ENCODE measurements at places on chromosomes 12 and 14.

DNA sequence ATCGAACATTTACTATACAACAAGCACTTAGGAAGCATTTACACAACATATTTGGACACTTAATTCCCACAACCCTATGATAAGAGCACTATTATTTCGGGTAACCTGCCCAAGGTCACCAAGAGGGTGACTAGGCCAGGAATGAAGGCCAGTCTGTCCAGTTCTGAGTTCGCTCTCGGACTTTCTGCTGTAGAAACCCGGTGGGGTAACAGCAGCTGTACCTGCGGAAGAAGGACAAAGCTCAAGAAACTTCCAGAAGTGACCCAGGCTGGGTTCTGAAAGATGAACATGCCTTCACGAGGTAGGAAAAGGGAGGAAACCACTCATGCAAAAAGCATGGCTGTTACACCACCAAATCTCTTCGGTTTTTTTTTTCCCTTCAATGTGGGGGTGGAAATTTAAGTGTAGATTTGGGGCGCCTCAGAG, 10.8 kb downstream of the PLA2G1B start:
- no peak for DNase-seq

GRCh38 chr12:111427417-111428074, 21.8 kb downstream of the SH2B3 start:
- DNase-seq: no peak

DNA sequence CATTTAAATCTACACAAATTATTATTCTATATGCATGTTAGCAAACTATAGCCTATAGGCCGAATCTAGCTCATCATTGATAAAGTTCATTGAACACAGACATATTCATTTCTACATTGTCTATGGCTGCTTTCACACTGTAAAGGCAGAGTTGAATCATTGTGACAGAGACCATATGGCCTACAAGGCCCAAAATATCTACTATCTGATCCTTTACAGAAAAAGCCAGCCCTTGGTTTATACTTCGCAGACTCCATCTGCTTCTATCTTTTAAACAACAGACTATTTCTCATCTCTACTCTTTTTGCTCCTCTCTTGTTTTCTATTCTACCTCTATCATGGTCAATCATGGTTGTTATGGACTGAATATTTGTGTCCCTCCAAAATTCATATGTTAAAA, 190.7 kb downstream of the EXOC5 start:
- no peak for DNase-seq

DNA sequence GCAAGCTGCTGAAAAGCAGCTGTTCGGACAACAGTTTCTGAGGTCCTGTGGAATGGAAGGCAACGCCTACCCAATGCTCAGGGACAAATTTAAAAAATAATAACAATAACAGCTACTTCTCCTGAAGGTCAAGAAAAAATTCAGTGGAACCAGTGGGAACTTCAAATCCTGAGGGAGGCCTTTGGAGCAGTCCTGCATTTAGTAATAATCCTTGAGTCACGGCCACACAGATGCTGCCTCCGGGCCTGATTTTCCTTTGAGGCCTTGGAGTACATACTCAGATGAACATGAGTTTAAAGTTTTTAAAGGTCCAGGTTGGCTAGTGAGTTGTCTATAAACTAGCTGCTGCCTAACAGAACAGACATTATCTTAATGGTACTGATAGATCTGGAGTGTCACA, 268.0 kb downstream of the MSRB3 start:
- no peak for DNase-seq

GRCh38 chr14:71181215-71182003, 274.1 kb downstream of the PCNX1 start:
- no peak for DNase-seq

DNA sequence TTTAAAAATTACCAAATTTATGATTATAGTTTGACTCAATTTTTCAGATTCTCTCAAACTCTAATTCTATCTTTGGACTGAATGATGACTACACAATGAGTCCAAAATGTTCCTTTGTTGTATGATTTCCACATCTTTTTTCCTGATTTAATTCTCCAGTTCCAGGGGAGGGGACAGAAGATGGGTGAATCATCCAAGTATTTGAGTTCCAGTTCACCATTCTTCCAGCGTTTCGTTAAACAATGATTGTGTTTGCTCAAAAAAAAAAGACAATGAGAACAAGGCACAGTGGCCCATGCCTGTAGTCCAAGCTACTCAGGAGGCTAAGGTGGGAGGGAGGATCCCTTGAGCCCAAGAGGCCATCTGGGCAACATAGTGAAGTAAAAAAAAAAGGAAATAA, 23.8 kb downstream of the BAZ1A start:
- DNase-seq: no peak

DNA sequence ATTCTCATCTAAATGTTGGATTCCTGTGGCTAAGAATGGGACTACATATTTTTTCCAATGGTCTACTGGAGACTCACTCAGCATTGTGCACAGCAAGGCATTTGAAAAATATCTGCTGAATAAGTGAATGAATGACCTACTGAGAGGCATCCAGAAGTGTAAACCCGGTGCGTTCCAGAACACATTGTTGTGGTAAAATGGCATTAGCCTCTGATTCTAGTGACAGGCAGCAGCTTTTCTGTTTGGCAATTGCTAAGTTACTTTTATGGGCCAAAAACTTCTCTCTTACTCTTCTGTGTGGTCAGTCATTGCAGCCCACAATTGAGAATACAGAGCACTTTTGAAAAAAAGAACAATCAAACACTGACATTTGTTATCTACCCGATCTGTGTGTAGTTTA, 36.5 kb downstream of the WIF1 start:
- no peak for DNase-seq

GRCh38 chr12:49556391-49557186, 11.4 kb downstream of the MCRS1 start:
- DNase-seq: no peak

DNA sequence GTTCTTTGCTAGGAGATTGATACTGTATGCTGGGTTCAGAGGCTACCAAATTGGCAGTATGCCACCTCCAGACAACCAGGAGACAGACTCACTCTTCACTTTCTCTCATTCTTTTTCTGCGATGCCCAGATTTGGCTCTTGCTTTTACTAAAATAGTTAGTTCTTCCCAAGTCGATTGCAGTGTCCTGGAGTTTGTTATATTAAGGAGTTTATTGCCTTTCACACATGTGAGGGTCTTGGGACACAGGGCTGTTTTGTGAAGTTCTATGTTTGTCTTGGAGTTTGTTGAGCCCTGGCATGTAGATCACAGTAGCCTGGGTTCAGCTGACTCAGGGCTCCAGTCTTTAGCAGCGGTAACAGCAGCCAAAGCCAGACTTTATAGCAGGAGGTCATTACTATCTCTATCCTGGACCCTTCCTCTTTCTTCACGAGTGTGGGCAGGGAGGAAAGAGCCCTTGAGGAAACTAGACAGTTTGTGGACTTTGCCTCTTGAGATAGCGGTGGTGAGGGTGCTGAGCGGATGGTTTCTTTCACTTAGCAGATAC, 1.6 kb downstream of the MLEC start:
- DNase-seq: no peak

DNA sequence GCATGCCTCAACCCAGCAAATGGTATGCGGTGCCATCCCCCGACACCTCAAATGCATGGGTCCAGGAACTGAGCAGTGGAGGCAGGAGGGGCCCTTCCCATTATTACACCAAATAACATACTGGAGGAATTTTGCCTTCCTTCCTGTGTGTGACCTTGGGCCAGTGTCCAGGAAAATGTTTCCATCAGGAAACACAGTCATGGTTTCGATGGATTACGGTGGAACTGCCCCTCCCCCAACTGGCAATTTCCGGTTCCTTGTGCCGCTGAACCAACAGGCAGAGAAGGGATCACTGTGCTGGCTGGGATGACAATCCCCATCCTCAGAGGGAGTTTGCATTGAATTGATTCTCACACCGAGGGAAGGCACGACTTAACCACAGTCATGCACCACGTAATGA, 9.1 kb upstream of the CDC42BPB start:
- DNase-seq: no peak

DNA sequence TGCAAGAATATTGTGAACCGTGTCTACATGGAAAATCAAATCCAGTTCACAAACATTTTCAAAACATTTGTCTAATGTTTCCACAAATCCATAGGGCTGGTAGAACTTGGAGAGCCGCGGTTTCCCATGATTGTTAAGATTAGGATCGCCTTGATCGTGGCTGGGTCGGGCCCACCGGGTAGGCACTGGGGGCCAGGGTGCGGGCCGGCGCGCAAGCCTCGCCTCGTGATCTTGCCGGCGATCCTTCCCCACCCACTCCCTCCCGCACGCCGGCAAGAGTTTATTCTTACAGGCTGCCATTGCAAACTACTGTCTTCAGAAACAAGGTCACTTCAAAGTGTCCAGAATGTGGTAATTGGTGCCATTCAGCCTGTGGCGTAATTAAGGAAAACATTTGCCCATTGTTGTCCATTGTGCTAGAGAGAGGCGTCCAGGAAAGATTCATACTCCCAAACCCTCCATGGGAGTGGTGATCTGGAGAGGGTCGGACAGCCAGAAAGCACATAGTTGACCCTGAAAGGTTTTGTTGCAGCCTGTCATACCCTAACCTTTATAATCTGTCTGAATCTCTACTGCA, 95.5 kb downstream of the BORCS5 start:
- DNase-seq: no peak

DNA sequence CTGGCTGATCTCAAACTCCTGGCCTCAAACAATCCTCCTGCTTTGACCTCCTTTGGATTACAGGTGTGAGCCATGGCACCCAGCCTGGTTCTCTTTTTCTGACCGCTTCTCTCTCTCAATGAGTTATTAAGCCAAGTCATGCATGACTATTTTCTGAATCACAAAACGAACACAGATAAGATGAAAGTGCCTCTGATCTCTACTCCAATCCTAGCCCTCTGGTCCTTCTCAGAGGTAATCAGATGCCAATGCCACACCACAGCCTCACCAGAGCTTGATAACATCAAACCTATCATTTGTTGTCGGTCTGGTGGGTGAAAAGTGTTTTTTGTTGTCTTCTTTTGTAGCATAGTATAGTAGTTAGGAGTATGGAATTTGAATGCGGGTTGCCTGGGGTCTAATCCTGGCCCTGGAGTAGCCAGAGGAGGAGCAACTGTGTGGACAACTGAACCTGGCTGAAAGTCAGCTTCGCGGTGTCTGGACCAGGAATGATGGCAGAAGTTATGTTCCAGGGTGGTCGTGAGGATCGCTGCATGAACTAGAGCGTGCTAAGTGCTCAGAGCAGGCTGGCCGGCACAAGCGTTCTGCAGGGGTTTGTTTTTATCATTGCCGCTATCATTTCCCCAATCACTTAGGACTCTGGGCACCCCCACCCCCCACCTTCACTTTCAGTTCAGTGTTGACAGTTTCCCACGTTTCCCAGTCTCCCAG, 77.9 kb downstream of the SPRING1 start:
- DNase-seq: no peak

DNA sequence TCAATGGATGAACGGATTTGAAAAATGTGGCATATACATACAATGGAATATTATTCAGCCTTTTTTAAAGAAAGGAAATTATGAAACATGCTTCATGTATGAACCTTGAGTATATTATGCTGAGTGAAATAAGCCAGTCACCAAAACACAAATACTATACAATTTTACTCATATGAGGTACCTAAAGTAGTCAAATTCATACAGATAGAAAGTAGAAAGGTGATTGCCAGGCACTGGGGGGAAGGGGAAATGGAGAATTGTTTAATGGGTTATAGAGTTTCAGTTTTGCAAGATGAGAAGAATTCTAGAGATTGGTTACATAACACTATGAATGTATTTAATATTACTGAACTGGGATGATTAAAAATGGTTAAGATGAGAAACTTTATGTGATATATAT, 171.4 kb downstream of the TMTC3 start:
- DNase-seq: no peak

- no peak for DNase-seq
Observed at GRCh38 chr12:124663206-124663605, 95.8 kb upstream of the NCOR2 start.

DNA sequence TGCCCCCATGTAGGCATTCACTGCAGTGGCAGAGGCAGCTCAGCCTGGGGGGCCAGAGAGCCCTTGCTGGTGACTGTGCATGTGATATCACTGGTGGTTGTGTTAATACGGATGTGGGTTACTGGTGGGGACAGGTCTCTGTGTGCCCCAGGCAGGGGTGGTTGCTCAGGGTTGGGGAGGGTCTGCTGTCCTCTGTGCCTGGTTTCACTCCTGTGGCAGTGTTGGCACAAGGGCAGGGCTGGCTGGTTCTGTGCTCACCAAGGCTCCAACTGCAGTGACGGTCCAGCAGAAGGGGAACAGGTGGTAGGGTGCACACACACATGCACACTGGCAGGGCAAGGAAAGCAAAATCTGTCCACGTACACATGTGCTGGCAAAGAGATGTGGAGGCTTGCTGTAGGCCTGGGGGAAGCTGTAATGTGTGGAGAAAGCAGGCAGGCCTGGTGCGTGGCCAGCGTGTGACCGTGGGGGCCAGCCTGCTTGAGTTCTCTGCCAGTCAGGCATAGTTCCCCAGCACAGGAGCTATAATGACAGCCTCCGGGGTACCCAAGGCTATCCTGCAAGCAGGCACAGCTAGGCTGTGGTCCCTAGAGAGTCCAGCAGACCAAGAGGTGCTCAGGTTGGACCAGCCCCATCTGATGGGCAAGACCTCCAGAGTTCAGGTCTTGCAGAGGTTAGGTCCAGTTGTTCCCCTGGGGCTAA, 254.6 kb downstream of the FBXL14 start:
- no peak for DNase-seq

GRCh38 chr12:53516758-53517455, 9.6 kb upstream of the NPFF start:
- no peak for DNase-seq

DNA sequence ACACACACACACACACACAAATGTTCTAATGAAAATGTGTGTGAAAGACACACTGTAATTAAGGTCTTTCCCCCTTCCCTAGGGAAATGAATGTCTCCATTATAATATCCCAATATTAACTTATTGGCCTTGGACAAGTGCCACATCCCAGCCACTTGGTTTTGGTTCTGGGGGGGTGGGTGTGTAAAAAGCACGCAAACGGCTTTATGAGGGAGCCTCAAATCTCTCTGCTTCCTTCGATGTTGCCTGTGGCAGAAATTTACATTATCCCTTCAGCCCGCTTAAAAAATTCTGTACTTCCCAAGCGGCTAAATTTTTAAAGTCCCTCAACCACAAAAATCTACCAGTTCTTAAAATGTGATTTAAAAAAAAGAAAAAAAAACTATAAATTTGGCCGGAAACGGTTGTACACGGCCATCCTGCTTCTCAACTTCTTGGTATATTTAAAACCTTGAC, 432 bp downstream of the C14orf93 start:
- DNase-seq: no peak
